Stimulated activated CD4-positive, alpha-beta T cell treated with anti-CD3 and anti-CD28 coated beads, TNF-alpha, amount 100 ng/mL, for 48 hours (primary cell): ENCODE measurements at places on chromosomes 5 and 9.

- DNase-seq = no peak
Observed at GRCh38 chr9:31950756-31951155, 433.7 kb upstream of the ACO1 start.

DNA sequence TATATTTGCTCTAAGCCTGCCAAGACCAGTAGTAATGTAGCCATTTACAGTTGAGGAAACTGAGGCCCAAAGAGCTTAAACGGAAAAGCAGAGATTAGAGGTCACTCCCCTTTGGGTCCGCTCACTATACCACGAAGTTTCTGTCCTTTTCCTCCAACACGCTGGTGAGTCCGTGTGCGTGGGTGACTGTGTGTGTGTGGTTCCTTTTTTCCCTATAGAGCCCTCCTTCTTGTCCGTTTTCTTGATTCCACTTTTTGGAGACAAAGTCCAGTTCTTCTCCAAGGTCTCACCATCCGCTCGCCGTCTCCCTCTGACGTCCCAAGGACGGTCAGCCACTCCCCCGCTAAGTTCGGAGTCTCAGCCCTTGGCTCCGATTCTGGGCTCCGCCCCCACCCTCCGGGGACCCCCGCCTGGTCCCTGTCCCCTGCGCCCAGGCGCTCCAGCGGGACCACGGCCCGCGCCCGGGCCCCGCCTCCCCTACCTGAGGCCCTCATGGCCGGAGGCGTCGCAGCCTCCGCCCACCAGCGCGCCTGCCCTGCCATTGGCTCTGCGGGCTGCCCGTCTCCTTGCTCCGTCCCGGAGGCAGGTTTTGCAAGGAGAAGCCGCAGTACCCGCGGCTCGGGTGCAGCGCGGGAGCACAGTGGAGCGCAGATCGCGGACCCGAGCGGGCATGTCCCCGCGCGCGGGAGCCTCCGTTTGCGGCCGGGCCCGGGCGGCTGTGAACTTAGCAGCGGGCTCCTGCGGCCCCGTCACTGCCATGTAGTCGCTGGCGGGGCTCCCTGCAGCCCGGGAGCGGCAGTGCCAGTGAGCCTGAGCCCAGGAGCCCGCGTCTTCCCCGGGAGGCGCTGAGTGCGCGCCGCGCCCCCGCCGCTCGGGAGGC, at the start of gene MAST4:
TSS of gene MAST4 (plus strand) at position 638 of the 880 bp plus-strand sequence. CDS start 263 bp downstream, outside the sequence.
- peak; percentile 55 for DNase-seq

DNA sequence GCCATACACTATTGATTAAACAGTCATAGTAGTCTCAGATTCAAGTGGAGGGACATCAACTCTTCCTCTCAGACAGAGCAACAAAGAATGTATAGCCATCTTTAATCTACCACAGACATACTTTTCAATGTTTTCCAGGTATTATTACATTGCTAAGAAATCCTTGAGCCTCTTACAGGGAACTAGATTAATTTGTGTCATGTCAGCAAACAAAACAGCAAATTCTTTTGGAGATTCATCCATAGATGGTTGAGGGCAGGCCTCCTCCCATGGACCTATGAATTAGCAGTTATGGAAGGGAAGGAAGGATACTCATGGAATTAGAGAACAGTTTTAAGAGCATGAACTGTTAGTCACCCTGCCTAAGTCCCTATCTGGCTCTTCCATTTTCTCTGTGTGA, 47.8 kb upstream of the ARRDC3 start:
- DNase-seq = no peak

DNA sequence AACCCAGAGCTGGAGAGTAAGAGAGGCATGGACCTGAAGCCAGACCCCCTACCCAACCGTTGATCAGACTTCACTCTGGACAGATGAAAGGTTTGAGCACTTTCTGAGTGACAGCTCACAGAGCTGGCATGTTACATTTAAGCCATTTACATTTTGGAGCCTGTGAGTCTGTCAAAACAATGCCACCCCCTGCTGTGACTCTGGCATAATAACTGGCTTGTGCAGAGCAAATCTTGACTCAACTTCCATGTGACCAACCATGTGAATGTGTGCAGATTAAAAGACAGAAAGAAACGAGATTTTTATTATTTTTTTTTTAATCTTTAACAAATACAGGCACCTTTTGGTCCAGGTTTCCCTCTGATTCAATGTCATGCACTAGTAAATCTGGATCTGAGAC, 48.5 kb downstream of the MFAP3 start:
- DNase-seq = no peak

- DNase-seq = no peak
Observed at GRCh38 chr9:94269264-94269663, 10.2 kb downstream of the ZNF169 start.

DNA sequence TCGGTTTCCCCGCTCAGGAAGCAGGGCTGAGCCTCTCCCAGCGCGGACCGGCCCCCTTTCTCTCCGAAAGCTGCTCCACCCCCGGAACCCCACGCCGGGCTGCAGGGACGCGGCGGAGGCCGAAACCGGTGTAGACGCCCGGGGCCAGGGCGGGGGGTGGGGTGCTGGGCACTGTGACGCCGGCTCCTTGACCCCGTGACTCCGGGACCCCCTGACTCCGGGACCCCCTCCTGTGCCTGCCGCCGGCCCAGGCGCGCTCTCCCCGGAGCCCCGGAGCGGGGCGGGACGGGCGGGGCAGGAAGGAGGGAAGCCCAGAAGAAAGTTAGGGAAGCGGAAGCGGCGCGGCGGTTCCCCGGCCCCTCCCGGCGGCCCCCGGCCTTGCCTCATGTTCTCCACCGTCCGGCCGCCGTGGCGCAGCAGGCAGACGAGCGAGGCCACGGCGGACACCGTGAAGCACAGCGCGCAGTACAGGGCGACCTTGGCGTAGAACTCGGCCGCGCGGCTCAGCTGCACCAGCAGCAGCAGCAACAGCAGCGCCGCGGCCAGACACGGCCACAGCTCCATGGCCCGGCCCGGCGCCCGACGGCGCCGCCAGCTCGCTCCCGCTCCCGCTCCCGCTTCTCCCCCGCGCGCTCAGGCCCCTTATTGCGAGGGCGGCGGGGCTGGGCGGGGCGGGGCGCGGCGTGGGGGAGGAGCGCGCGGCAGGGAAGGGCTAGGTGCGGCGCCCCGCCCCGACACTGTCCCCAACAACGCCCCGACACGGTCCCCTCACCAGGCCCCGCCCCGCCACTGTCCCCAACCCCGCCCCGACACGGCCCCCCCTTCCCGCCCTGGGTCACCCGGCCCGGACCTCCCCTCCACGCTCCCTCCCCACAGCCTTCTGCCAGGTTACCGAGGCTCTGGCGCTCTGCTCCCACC, at the start of gene AGPAT2:
TSS of gene AGPAT2 (minus strand) at position 664 of the 918 bp plus-strand sequence. CDS start at position 564, 100 bp downstream.
- DNase-seq = peak; percentile 76

- DNase-seq = no peak
Observed at GRCh38 chr5:14745188-14745563, 80.7 kb downstream of the OTULIN start.

- no peak for DNase-seq
Observed at GRCh38 chr9:128771094-128771721, 519 bp downstream of the ZER1 start.

DNA sequence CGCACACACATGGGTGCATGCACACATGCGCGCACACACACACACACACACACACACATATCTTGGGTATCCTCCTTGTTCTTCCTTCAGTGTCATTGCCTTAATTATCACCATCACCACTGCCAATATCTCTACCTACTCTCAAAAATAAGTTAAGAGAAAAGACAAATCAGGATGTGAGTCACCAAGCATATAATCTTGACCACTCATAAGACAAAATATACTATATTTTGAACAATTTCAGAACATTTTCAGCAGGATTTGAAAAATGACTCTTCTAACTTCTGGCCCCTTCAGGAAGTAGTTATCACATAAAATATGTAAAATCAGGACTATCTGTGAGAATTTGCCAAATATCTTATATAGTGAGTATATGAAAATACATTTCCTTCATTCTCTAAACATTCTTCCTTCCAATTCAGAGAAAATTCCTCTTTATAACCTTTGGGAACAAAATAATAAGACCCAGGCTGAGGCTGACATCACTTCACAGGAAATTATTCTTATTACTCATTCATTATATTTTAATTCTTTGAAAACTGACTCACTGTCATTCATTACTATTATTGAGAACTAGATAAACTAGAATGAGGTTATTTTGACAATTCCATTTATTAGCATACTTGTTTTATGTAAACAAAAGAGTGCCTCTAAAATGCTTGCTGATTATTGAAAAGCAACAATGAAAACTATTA, 772.0 kb upstream of the ACO1 start:
- no peak for DNase-seq

DNA sequence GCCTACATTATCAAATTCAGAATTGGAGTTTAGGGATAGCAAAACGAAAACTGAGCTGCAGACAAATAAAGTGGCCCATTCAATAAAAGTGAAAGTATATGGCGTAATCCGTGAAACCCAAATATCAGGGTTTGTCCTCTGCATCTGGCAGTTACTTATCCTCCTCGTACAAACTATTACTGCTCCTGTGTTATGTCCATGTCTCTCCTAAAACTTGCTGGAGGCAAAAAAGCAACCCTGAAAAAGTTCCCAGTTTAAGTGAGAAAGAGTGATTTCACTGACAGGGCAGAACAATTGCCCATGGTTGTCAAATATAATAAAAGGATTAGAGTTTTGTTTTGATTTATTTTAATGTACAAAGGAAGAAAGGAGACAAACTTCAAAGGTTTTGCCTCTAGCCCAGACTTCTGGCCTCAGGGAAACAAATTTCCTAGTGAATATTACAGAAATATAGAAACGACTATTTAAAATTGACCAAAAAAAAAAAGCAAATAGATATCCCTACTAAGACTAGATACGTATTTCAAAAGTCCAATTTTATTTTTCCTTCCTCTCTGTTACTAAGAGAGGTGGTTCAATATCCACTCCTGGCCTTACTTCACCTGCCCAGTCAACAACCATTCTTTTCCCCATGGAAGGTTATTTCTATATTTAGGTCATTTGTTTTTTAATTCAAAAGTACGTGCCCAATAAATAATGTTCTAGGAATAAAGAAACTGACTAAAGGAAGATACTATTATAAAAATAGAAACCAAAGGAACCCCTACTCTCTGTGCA, 50.0 kb downstream of the NFIB start:
- no peak for DNase-seq

DNA sequence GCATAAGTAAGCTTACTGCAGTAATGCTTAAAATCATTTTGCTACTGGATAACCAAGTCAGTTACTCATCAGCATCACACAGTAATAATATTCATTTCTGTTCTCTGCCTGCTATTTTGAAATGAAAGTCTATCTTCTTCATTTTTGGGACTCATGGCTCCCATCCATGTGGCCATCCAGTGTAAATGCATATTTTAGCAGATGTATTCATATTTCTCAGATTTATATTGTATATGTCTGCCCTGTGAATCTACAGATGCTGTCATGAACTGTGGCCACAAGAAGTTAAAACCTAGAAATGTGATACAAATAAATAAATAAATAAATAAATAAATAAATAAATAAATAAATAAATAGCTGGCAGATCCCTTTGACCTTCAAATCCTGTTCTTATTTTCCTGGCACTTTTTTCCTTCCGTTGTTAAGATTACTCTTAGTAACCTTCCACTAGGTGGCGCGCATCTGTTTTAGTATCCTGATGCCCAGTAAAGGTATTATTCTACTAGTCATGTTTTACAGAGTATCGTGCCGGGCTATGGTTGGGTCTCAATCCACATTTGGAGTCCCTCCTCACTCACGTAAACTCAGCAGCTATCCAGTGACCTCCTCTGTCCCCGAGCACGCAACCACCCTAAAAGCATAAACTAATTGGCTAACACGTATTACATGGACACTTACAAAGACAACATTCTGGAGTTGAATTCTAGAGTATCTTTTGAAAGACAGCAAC, 79.2 kb upstream of the IL7R start:
- DNase-seq = peak; percentile 66

GRCh38 chr9:134463280-134463679, 137.0 kb downstream of the RXRA start:
- DNase-seq = no peak

GRCh38 chr5:159850160-159850559, 66.1 kb upstream of the ADRA1B start:
- DNase-seq = no peak

GRCh38 chr5:149765932-149766331, 35.8 kb downstream of the PPARGC1B start:
- no peak for DNase-seq

DNA sequence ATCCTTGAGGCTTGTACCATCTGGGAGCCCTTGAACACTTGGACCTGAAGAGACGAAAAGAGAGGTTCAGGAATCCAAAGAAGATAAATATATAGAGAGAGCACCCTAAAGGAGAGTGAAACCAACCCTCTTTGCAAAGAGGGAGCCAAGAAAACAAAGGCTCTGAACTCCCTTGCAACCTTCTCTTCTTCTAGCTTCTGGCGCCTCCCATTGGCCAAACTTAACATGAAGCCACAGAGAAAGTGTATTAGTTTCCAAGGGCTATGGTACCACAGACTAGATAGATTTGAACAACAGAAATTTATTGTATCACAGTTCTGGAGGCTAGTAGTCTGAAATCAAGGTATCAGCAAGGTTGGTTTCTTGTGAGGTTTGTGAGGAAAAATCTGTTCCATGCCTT, 175.1 kb downstream of the HCN1 start:
- DNase-seq = no peak

DNA sequence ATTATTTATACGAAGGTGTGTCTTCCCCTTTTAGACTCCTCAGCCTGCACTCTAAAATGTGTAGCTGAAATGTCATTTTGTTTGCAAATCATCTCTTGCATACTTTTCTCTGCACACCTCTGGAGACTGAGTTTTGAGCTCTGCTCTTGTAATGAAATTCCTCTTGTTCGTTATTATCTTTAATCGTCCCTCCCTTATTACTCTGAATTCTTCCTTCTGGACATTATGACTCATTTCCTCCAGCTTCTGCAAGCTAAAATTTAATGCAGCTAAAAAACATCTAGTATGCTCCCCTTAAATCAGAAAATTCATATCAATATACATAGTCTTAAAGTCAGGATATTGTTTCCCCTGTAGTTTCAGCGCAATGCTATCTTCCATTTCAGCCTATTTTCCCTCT, 13.5 kb downstream of the ISL1 start:
- DNase-seq = no peak

- no peak for DNase-seq
Observed at GRCh38 chr9:125568621-125569020, 138.4 kb downstream of the MAPKAP1 start.

DNA sequence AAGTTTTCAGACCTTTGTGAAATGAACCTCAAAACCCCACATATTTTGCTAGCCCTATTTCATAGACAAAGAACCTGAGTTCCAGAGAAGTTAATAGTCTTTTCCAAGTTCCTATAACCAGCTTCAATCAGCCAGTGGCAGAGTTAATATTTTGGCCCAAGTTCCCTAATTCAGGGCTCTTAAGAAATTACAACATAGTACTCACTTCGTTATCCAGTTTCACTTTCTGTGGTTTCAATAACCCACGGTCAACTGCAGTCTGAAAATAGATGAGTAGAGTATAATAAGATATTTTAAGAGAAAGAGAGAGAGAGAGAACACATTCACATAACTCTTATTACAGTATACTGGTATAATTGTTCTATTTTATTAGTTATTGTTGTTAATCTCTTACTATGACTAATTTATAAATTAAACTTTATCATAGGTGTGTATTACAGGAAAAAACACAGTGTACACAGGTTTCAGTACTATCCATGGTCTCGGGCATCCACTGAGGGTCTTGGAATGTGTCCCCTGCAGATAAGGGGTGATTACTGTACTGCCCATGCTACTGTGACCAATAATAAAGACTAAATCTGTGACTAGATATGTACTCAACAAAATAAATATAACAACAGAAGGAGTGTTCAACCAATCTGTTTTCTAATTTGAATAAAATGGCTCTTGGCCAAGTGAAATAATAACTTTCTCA, 9.3 kb upstream of the MYOT start:
- no peak for DNase-seq
